Stimulated activated CD8-positive, alpha-beta memory T cell treated with anti-CD3 and anti-CD28 coated beads, Interleukin-4, amount 100 ng/mL, for 1 hour (primary cell): ENCODE measurements at places on chromosomes 3 and 15.
A peak's percentile ranks its signal among the peaks of the same experiment; 100 is the strongest.

DNA sequence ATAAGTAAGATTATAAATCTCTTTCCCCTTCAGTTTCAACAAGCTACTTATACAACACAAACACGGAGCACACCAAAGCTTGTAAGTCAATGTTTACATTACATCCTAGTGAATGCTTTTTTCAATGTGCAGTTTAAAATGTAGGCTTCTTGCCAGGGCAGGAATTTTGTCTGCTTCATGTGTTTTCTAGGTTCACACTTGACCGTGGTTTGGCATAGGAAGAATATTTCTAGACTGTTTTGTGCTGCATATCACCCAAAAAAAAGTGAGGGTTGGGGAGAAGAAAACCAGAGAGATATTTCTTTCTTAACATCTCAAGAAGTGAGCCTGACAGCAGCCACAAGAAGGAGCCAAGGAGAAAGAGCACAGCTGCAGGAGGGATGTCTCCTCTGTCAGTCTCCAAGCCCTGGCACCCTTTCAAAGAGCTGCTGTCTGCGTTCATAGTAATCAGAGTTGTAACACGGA, 255.8 kb downstream of the MEIS2 start:
- no peak for DNase-seq

- no peak for DNase-seq
These were observed 2.9 kb downstream of the SLC12A6 start for GRCh38 chr15:34334672-34335071.

DNA sequence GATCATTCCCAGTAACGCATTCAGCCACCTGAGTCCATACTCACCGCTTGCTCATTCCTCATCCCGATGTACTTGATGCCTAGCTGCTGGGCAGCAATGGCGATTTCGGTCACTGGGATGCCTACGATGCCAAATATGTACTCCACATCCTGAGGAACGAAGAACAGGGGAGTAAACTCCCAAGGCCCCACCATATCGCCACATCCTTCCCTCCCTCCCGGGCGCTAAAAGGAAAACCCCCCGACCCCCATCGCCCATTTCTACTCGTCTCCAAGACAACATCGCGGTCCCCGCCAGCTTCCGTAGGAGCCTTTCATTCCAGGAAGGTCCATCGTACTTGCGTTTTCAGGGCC, 347 bp downstream of the HACL1 start:
- DNase-seq: peak; percentile 3

DNA sequence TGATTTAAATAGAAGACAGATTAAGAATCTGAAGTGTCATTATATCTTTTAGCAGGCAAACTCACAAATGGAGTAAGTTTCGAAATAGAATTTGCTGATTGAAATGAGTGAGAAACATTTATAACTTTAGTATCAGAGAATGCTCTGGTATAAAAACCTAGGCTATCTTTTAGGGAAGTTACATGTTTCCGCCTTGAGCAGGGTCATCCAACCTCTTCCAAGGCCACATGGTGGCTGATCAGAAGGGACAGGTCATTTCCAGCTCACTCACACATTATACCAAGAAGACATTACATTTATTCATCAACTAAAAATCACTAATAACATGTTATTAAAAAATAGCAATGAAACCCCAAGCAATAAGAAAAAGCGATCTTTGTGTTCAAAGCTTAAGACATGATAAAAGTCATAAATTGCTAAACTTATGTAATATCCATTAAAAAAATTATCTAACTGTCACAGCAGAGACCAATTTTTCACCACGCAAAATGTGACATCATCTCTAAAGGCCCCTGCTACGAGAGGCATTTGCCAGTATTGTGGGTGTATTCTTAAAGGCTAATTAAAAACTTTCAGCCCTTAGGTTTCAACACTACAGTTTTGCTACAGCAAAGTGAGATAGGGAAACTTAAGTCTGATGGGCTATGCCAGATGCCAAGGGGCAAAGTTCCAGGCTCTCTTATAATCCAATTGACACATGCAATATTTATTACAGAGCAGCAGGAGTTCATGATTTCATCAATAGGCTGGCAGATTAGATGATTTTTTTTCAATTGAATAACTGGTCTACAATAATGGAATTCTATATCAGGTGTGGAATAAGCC, 240.4 kb upstream of the TBL1XR1 start:
- DNase-seq: no peak

DNA sequence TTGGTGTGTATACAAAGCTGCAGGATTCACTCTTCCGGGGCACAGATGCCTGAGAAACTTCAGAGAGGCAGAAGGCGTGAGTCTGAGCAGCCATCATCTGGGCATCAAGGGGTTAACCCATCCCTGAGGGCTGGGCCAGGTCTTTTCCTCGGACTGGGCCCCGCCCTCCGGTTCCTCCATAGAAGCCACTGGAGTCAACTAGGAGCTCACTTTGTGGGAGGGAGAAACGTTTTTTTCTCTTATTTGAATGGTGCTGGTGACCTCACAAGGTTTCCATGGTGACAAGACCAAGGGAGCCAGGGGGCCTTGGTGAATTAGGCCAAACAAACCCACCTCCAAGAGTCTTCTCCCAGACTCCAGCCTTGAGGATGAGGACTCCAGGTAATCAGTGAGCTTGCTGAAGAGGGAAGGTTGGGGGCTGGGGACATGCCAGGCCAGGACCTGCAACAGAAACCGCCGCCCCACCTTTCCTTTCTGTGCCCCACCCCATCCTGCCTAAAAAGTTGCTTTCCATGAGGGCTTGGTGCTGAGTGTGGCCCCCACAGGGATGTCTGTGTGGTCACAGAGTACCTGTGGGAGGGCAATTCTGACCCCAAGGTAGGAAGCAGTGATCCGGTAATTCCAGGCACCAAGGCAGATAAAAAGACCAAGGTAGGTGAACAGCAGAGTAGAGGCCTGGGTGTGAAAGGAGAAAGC, 14.8 kb upstream of the INSYN1 start:
- DNase-seq: no peak

GRCh38 chr3:178393146-178393545, 143.1 kb upstream of the KCNMB2 start:
- DNase-seq: no peak

DNA sequence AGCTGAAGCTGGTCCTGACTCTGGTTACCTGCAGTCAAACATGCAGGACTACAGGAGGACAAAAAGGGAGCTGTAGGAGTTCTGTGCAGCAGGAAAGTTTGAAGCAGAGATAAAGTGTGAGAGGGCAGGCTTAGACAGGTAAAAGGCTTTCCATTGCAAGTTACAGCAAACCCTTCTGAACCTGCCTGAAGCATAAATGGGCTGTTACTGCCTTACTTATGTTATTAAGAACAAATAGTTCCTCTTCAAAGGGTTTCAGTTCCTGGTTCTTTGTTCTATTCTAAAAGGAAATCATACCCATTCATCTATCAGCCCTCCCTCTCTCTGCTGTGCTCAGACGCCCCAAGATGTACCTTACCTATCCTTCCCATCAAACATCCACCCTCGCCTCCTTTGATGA, 52.4 kb upstream of the CACNA2D3 start:
- no peak for DNase-seq

DNA sequence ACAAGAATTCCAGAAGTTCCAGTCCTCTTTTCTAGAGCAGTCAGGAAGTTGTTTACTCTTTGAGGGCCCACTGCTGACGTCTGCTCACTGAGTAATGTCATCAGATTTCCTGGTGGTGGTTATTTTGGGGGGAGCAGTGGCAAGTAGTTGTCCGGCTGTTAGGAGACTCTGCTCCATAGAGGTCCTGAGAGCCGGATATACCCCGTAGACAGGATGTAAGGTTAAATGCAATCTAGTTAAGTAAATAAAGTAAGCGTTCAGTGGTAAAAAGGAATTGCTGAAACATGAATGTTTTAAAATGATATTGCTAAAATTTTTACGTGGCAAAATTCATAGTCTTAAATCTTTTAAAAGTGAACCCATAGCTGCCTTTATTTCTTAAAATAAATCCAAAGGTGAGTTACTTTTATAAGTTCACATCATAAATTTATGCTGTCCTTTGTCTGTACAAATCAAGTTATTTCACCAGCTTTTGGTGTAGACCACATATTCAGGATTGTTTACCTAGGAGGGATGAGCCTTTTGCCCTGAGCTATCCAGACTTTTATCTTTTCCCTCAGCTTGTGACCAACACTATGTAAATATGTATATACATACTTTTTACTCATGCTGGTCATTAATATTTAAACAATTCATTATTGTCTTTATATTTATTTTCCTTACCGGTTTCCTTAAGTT, 65.8 kb downstream of the PDE8A start:
- no peak for DNase-seq

GRCh38 chr3:87920549-87920948, 138.3 kb downstream of the CGGBP1 start:
- no peak for DNase-seq

GRCh38 chr15:68001811-68002210, 52.3 kb upstream of the PIAS1 start:
- DNase-seq: no peak

DNA sequence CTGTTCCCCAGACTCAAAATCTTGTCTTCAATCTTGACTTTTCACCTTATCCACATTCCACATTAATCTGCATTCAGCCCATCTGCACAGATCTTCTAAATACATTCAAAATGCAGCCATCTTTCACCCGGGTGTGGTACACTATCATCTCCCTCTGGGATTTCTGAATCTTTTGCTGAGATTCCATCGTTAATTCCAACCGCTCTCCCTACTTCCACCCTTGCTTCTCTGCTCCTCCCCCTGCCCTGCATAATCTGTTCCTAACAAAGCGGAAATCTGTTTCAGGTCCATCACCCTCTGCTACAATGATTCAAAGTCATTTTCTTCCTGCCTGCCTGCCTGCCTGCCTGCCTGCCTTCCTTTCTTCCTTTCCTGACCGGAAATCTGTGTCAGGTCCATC, 7.9 kb upstream of the GOLGA8B start:
- DNase-seq: no peak

DNA sequence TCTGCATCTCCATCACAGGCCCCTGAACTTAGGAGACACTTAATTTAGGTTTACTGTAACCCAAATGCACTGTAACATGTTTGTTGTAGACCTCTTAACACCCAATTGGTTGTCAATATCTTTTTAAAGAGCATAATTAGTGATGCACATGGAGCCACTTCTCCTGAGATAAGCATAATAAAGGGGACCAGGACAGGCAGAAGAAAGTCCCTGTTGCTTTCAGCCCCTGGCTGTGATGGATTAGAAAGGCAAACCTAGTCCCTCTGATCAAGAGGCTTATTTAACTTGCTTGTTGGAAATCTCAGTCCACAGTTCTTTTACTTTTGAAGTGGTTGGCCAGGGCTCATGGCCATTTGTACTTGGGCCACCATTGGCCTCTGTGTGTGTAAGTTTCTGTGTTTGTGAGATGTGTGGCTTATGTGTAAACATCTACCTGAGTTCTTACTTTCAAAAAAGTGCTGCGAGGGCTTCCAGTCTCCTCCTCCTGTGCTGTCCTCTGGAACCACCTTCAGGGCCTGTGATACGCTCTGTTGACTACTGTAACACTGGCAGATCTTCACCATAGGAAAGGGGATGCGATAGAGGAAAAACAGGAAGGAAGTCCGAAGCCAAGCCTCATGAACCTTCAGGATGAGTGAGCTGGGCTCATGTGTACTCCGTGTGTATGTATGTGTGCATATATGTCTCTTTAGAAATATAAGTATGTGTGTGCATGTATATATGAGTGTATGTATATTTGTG, 136.2 kb downstream of the EPHB1 start:
- no peak for DNase-seq

DNA sequence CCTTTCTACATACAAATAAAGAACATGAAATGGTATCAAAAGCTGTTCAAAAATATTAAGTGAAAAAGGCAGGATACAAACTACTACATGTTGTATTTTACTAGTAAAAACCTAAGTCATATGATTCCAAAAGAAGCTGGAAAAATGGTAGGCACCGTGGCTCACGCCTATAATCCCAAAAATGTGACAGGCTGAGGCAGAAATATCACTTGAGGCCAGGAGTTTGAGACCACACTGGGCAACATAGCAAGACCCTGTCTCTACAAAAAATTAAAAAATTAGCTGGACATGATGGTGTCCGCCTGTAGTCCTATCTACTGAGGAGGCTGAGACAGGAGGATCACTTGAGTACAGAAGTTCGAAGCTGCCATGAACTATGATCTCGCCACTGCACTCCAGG, 1.7 kb downstream of the EMC7 start:
- no peak for DNase-seq

DNA sequence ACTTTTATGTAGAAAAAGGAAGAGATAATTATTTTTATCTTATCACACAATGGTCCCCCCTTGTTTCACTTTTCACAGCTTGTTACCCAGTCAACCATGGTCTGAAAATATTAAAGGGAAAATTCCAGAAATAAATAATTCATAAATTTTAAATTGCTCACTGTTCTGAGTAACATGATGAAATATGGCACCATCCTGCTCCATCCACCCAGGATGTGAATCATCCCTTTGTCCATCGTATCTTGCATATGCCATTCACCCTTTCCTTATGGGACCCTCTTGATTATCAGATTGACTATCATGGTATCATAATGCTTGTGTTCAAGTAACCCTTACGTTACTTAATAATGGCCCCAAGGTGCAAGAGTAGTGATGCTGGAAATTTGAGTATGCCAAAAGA, 43.7 kb downstream of the ANKRD28 start:
- DNase-seq: no peak

DNA sequence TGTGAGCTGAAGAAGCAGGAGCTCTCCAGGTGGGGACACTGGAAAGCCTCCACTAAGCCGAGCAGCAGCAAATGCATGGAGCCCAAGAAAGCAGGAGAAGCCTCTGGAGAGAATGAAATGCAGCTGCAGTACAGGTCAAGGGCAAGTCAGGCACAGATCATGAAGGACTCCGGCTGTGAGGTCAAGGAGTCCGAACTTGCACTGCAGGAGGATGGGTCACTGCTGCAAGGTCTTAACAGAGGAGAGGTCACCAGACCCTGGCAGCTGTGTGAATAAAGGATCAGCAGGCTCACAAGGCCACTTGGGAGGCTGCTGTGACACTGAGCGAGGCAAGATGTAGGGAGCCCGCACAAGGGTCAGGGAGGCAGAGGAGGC, 24.7 kb upstream of the SLC41A3 start:
- DNase-seq: no peak

GRCh38 chr3:8341821-8342247, 159.8 kb upstream of the LMCD1 start:
- no peak for DNase-seq

- no peak for DNase-seq
These were observed 408.9 kb upstream of the THBS1 start for GRCh38 chr15:39171944-39172368.

DNA sequence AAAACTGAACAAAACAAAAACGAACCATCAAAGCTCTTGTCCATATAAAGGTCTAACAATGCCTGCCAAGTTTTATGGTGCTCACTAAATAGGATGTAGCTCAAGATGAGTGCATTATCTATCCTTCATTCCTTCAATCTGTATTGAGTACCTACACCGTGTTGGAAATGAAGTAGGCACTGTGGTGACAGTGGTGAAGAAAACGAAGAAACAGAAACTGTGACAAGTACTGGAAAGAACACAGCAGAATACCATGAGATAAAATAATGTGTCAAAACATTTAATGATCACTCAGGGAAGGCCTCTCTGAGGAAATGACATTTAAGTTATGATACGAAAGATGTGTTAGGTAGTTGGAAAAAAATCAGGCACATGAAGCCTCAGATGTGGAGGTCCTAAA, 36.2 kb downstream of the CBLB start:
- no peak for DNase-seq
